ENCODE measurements at places on chromosomes 2 and 18.

- no peak for DNase-seq
Measured at GRCh38 chr2:188042412-188042811, 249.3 kb upstream of the GULP1 start.

DNA sequence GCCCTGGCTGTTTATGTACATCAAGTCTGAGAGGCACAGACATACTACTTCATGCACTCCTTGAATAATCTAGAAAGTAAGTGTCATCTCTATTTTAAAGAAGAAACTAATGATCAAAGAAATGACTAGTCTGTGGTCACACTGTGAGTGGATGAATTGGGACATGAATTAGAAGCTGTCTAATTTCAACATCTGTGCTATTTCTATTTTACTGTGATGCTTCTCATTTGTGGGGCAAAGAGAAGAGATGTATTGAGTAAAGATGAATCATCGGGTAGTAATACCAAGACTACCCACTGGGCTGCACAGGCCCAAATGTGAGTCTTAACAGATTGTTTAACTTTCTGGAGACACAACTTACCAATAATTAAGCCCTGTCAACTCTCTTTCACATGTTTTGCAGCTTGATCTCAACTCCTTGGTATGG lies 42.4 kb upstream of the MTIF2 start:
- DNase-seq = no peak

DNA sequence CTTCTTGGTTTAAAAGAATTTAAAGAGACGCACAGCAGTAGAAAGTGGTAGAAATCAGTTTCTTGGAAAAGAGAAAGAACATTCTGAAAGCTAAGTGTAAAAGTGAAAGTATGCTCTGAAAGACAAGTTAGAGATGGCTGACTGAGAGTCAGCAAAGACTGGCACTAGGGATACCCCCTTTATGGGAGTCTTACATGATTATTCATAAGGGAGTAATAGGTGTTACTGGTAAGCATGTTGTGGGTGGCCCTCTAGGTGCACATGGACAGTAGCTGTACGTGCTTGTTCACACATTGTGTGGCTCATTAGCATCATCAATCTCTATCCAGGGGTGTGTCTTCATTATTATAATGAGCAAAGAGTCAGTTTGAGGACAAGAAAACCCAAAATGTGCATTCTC lies 816.2 kb downstream of the CBLN2 start:
- DNase-seq = no peak

DNA sequence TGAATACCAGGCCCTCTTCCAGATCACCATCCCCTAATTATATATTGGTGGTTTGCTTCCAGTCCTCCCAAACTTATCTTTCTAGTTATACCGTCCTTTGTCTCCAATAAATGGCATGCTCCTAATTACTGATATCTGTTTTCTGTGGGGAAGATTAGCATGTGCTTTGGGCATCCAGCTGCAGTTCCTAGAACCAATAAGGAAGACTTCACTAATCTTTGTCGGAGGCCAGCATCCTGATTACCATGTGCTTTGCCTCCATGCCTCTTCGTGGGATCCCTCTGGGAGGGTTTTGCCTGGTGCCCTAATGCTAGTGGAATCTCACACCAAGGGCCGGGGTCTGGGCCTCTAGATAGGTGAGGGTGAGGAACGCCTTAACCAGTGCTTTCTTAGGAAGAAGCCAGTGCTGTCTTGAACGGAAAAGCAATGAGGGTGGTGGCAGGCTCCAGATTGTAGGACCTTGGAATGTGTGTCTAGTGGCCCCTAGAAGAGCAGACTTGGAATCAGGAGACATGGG lies 47.7 kb downstream of the ACKR3 start:
- no peak for DNase-seq

GRCh38 chr2:56474412-56475158 lies 290.8 kb downstream of the CCDC85A start:
- no peak for DNase-seq

- DNase-seq = no peak
Measured at GRCh38 chr2:144595686-144596072, 75.8 kb upstream of the ZEB2 start.

DNA sequence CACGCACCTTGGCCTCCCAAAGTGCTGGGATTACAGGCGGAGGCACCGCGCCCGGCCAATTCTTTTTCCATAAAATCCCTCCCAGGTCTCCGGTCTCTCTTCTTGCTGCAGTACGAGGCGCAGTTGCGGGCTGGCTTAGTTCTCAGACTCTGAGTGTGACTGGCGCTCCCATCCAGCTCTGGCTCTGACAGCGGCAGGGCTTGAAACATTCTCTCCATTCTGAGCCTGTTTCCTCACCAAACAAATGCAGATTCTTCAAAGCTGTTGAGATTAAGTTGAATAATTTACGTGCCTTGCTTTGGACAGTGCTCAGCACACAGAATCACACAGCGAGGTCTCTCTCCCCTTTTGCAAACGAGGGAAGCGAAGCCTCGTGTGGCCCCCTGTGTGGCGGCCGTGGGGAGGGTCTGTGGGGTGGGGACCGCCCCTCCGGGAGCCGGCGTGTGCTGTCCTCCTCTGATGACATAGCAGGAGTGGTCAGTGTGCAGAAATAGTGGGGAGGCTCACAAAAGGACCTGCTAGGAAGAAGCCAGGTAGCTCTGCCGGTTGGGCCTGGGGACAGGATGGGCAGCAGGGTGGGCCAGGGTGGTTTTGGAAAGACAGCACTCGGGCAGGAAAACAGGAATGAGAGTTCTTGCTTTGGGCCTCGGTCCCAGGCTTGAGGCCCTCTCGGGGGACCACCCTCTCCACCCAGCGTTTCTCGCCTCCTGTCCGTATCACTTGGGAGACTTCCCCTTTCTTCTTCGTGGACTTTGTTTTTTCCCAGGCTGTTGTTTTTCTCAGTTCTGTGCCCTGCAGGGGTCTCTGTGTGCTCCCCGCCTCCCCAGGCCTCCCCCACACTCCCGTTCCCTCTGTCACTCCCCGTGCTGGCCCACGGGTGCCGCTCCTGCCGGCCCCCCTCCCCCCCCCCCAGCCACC lies 75.0 kb downstream of the KCNG2 start:
- DNase-seq = no peak

DNA sequence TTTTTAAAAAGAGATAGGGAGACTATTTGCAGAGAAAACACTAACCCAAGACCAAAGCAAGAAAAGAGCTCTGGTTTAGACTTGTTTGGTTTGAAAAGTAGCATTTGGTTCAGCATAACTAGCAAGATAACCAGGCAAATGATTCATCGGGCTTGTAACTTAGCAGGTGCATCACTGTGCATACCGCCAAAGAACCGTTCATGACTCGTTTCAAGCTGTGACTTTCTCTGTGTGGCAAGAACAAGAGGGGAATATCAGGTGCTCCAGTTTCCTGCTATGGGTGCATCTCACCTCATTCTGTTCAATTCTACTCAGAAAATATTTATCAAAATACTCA lies 244.9 kb downstream of the ETAA1 start:
- no peak for DNase-seq

GRCh38 chr2:170022692-170023091 lies 155.3 kb upstream of the MYO3B start:
- no peak for DNase-seq

DNA sequence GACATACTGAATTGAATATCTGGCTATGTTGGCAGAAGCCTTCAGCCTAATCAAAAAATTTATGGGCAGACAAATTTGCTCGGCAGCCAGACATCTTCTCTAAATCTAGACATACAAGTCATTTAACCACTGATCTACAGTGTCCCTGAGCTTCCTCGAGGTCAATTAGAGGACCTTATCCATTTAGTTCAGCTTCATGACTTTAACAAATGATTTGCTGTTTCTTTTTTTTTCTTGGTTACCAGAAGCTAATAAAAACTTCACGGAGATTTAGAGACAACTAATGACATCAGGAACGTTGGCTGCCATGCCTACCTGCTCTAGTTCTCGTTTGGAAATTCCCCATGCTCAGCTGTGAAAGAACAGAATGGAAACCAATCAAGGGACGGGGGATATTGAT lies 223.8 kb downstream of the BCL2 start:
- DNase-seq = no peak

DNA sequence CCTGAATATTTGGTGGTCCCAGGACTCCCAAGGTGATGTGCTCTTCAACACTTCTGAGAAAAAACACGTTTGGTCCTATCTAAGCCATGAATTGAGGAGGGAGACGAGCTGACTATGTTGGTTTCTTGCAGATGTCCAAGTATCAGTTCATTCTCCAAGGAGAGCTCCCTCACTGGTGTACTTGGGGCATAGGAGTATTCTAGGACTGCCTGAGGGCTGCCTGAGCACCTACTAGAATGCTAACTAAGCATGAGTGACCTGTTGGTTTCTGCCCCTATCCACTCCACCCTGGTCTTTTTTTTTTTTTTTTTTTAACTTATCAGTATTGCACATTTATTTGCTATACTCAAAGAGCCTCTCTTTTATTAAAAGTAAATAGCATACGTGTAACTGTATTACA lies 200.5 kb upstream of the FANCL start:
- DNase-seq = no peak

DNA sequence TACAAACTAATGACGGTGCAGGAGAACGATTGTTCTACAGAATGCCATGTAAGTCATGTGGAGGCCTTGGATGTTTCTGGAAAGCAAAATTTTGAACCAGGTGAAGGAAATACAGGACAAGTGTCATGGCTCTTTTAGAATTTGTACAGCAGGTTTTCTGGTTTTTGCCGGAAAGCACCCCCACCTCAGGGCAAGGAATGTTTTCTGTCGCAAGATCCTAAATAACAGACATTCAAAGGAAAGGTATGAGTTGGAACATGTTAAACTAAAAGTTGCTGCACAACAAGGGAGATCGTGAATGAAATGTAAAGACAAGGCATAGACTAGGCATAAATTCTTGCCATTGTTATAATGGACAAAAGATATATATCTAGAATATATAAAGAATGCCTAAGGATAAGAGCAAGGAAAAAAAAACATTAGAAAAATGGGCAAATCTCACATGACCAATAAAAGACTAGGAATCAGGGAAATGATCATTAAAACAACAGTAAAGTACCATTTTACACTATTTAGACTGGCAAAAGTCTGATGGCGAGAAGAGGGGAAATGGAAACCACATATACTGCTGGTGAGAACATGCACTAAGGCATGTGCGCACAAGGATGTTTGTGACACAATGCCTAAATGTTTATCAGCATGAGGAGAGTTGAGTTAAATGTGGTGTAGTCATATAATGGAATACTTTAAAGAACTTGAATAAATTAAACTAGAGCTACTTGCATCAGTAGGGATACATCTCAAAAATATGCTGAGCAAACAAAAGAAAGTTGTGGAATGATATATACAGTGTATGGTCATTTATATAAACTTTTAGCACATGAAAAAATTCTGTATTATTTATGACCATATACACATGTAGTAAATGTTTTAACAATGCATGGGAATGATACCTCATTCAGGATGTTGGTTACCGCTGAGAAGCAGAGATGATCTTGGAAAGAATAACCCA lies 127.0 kb downstream of the EML6 start:
- no peak for DNase-seq

- no peak for DNase-seq
Measured at GRCh38 chr18:67216846-67217245, 299.7 kb downstream of the DSEL start.

DNA sequence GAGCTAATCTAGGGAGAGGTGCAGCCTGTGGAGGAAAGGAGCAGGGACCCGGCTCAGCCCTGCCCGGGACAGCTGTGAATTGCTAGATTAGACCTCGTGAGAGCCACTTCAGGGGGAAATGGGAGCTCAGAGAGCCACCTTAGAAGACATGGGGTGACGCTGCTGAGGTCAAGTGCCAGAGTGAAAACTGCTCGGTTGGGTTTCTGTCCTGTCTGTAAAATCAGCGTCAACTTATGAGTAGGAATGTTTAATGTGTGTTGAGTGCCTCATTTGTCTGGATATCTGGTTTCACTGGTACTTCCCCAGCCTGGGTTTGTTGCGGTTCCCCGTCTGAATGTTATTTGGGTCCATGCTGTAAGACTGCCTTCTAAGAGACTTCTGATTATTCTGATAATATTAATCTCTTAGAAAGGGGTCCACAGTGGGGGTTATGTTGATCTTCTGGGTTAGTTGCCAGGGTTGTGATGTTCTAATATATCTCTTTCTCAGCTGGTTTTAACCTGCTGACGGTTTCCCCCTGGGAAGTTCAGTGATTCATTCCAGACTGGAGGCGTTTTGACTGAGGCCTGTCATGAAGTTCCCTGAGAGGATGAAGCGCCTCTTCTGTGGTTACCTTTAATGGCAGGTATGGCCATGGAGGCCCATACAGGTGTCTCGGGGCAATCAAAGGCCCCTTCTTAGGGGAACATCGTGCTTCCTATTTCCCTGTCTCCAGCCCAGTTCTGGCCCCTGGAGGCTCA lies 175.9 kb downstream of the SH3RF3 start:
- no peak for DNase-seq

- DNase-seq = no peak
Measured at GRCh38 chr2:207265332-207265731, 99.6 kb upstream of the KLF7 start.

GRCh38 chr2:38653715-38654527 lies 12.0 kb upstream of the GALM start:
- peak; percentile 77 for DNase-seq

DNA sequence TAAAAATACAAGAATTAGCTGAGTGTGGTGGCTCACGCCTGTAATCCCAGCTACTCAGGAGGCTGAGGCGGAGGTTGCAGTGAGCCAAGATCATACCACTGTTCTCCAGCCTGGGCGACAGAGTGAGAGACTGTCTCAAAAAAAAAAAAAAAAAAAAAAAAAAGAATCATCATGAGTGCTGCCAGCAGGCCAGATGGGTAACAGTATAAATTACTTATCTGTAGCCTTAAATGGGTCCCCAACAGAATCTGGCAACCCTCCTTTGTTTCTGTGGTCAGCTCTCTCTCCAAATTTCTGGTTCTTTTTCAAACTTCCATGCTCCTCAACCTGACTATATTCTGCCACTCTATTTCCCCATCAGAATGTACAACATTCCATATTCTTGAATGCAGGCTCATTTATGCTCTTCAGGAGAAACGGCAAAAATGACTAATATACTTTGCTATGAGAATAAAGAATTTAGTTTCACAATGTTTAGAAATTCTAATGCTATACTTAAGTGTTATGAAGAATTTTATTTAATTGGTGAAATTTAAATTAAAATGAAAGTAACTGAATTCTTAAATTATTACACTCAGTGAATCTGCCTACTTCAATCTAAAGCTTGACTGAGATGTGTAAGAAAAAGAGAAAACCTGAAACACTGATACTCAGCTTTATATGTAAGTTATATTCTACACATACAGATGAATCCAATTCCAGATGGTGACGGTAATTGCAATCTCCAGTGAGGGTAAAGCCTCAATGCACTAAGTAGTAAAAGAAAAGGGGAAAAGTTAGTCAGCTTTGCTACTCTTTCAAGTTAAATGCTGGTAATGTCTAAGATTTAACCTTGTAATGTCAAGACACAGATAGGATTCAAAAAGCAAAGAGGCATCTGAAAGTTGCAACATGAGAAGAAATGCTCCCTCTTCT lies 24.8 kb downstream of the LPIN2 start:
- no peak for DNase-seq

DNA sequence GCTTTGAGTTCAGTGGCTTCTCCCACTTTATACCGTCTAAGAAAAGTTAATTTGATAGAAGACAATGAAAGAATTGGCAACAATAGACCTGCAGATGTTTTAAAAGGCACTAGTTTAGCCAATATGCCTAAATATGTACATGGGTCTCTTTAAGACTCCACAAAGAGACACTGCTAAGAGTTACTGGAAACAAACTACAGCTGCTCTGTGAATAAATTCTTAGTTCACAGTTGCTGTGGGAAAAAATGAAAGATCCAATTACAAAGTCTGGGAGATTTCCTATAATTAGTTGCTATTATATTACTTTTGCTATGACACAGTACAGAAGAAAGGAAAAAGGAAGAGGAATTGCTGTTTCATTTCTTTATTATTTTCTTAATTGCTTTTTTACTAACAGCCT lies 34.3 kb downstream of the SCN9A start:
- DNase-seq = no peak

GRCh38 chr2:6308986-6309385 lies 556.7 kb downstream of the CMPK2 start:
- no peak for DNase-seq
